ENCODE measurements at places on chromosomes 7 and 10. TPM values are rescaled to one million over a fixed set of nuclear protein-coding genes. Genes with fewer than 3 reads are reported as not detected.

Gene GPR26
- total RNA-seq: not detected

Gene SAP25
- total RNA-seq: 0.76 TPM

Gene COMTD1
- 55.6 TPM for total RNA-seq

Gene GIMAP4
- total RNA-seq: not detected

Gene SYT15
- 3.0 TPM for total RNA-seq

Gene ITGB8
- total RNA-seq: 0.95 TPM

Gene SAMD9
- total RNA-seq: 7.1 TPM

Gene ATXN7L1
- total RNA-seq: 5.7 TPM

Gene JAKMIP3
- total RNA-seq: 1.6 TPM

Gene LRRC18
- total RNA-seq: not detected

Gene TRIP6
- 57.6 TPM for total RNA-seq

Gene SPDYE8
- not detected for total RNA-seq

Gene HTRA1
- 64.3 TPM for total RNA-seq

Gene SNX10
- 4.9 TPM for total RNA-seq

Gene ACTR1A
- total RNA-seq: 90.2 TPM

Measured in A549 treated with RU486 at 1 μM for 4 hours (cell line).